ENCODE measurements at places on chromosomes 16 and 17. TPM values are rescaled to one million over a fixed set of nuclear protein-coding genes. Genes with fewer than 3 reads are reported as not detected.

DNA sequence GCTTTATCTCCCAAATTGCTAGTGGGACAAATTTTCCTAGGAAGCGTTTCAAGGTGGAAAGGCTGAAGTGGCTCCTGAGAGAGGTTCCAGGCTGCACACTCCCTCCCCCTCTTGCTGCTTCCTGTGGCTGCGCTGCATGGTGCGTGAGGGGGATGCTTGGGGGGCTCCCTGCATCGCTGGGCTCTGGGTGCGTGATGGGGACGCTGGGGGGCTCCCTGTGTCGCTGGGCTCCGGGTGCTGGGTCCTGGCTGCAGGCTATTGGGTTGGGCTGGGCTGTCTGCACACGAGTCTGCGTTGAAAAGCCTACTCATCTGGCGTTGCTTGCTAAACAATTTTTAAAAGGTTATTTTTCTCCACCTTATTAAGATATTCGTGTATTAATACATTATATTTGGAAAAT, 30.1 kb downstream of the NDEL1 start:
- H3K27me3 ChIP-seq: no peaks in the 10 kb centered on the region
- no peak for DNase-seq
- H3K4me1 ChIP-seq: no peaks in the 10 kb centered on the region
- H3K36me3 ChIP-seq: peaks cover 15% of the 10 kb centered on the region
- H3K4me3 ChIP-seq: no peak overlapping the region
- H3K27ac ChIP-seq: no peak overlapping the region

SLFN12L gene
- total RNA-seq: 1.0 TPM

GRCh38 chr17:44324571-44325275, at the start of gene SLC25A39:
Gene SLC25A39 (minus strand): TSS chr17:44324823. CDS start chr17:44323562, 1,261 bp downstream.
- peak within 1 kb of the TSS; percentile 98 for H3K27ac ChIP-seq
- H3K36me3 ChIP-seq: no peaks in the 10 kb centered on the region
- H3K27me3 ChIP-seq: no peaks in the 10 kb centered on the region
- DNase-seq: peak; percentile 95

GRCh38 chr16:78823027-78823426, 723.6 kb downstream of the WWOX start:
- no peak overlapping the region for H3K4me3 ChIP-seq
- DNase-seq: no peak
- H3K27ac ChIP-seq: no peak overlapping the region
- H3K4me1 ChIP-seq: no peaks in the 10 kb centered on the region

SCGB1C2 gene
- total RNA-seq: not detected
